H1 (cell line): ENCODE measurements at places on chromosomes 5 and 9.

- peak; percentile 87 for DNase-seq
Measured at GRCh38 chr9:128412120-128412790, 8.4 kb upstream of the CERCAM start.

GRCh38 chr9:76116913-76117312, 226.4 kb downstream of the PCSK5 start:
- no peak for DNase-seq

- DNase-seq: no peak
Measured at GRCh38 chr5:144177548-144177947, 6.9 kb downstream of the KCTD16 start.

DNA sequence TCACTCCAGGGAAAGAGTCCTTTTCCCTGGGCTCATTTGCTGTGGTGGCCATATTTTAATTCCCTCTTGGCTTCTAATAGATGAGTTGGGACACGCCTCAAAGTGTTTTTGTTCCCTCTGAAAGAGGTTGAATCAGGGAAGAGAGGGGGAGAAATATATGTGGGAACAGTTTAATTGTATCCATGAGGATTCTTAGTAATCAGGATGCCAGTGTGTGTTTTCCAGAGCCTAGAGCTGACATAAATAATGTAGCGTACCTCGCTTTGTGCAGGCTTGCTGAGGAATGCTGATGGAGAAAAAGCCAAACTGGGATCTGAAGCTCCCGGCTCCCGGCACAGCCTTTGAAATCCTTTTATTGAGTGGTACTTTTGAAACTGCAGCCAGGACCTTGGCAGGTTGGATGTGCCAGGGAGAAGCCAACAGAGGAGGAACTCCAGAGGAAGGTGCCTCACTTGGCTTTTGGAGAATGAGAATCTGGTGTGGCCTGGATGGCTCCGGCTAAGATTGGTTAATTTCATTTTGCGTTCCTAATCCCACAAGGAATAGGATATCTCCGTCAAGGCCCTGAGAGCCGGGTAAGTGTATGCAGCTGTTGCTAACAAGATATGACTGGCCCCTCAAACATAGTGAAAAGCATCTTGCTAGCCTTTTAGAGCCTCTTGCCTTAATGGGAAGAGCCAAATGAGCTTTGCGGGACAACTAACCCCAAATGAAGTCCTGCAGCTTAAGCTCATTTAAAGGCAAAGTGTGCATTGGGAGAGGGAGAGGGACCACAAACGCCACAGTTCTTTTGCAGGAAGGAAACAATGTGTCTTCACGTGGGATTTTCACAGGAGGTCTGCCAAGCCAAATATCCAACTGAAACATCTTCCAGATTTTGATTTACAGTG, 471.1 kb upstream of the WWC1 start:
- no peak for DNase-seq

- DNase-seq: no peak
Measured at GRCh38 chr9:91043811-91044175, 242.2 kb downstream of the SYK start.

GRCh38 chr9:132784286-132784830, 93.7 kb downstream of the AK8 start:
- no peak for DNase-seq

- no peak for DNase-seq
Measured at GRCh38 chr5:92945605-92946097, 635.4 kb downstream of the NR2F1-AS1 start.
